DND-41 (cell line): ENCODE measurements at places on chromosomes 3 and 15.

DNA sequence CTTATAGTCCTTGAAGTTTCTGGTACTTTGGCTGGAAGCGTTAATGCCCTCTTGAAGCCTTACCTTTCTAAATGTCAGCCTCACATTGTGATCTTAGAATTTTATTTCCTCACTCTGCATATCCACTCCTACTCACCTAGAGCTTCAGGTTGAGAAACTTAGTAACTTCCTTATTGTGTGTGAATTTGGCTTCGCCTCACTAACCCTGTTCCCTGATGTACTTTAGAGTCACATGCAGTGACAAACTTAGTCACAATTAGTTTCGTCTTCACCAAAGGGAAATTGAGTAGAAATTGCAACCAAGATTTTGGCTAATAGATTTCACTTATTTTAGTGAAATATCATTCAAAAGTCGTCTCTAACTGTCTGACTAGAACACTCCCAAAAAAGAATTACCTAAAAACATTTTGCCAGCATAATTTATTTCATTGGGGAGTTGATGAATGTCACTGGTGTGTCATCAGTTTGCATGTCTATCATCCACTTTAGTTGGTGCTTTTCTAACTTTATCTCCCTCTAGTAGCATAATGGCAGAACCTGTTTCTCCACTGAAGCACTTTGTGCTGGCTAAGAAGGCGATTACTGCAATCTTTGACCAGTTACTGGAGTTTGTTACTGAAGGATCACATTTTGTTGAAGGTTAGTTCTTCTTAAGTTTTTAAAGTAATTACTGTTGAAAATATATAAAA lies 960 bp downstream of the MFN1 start:
- DNase-seq = no peak

GRCh38 chr3:38143511-38143910 lies 5.0 kb downstream of the MYD88 start:
- no peak for DNase-seq

DNA sequence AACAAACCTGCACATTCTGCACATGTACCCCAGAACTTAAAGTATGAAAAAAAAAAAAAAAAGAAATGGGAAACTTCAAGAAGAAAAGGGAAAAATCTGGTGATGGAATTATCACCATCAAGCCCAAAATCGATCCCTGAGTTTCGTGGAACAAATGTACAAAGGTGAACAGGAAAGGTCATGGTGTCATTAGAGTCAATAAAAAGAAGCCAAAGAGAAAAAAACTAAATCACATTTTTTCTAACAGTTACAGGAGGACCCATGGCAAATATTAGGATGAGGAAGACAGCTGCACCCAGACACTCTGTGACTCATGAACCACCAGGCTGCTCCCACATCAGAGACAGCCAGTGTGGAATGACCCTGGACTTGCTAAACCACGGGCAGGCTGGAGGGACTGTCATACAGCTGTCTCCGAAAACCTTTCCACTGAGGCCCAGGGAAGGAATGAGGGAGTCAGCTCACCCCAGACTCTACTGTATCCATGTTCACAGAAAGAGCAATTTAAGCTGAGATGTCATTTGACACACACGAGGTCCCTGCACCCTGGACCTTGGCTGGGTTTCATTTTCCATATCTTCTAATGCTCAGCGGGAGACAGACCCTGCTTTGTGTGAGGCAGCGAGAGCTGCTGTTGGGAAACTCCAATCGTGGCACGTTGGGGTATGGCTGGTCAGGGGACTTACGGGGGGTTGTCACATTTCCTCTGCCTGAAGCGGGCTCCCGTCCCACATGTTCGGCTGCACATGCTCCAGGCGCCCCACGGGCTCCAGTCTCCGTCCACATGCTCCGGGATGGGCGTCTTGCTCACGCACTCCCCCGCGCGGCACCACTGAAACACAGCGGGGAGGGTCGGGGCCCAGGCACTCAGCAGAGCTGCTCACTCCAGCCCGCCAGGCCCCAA lies 210.2 kb downstream of the ADAMTS17 start:
- no peak for DNase-seq

GRCh38 chr15:63880744-63881143 lies 47.0 kb upstream of the HERC1 start:
- DNase-seq = no peak

GRCh38 chr15:42735382-42736165 lies 1.4 kb downstream of the CDAN1 start:
- no peak for DNase-seq

GRCh38 chr3:43867436-43868072 lies 176.8 kb downstream of the ABHD5 start:
- no peak for DNase-seq

DNA sequence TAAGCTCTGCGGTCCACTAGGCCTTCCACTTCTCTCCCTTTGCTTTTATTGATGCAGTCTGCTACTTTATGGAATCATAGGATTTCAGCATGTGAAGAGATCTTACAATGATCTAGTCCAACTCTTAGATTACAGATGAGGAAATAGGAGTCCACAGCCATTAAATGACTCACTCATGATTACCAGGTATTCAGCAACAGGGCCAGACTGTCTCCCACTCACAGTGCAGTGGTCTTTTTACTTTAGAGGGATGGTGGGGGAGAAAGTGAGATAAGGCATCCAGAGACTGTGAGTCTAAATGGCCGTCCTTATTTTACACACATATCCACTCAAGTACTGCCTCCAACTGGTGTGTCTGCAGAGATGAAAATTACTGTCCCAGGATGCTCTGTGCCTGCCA lies 88.5 kb upstream of the SKOR1 start:
- no peak for DNase-seq

DNA sequence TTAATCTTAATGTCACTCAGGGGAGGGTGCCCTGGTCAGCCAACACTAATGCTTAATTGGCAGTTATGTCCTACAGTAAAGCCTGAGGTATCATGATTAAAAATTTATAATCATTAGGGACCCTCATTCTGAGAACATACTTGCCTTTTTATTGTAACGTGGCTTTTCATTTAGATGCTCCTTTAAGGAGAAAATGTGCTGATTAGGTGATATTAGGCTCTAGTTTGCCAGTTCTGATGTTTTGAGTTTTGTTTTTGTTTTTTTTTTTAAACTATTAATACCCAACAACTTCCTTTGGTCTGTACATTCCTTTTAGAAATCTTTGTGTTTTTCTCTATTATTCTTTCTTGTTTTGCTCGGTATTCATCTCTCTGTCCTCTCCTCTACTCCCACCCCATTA lies 10.3 kb downstream of the GTF2E1 start:
- DNase-seq = no peak

DNA sequence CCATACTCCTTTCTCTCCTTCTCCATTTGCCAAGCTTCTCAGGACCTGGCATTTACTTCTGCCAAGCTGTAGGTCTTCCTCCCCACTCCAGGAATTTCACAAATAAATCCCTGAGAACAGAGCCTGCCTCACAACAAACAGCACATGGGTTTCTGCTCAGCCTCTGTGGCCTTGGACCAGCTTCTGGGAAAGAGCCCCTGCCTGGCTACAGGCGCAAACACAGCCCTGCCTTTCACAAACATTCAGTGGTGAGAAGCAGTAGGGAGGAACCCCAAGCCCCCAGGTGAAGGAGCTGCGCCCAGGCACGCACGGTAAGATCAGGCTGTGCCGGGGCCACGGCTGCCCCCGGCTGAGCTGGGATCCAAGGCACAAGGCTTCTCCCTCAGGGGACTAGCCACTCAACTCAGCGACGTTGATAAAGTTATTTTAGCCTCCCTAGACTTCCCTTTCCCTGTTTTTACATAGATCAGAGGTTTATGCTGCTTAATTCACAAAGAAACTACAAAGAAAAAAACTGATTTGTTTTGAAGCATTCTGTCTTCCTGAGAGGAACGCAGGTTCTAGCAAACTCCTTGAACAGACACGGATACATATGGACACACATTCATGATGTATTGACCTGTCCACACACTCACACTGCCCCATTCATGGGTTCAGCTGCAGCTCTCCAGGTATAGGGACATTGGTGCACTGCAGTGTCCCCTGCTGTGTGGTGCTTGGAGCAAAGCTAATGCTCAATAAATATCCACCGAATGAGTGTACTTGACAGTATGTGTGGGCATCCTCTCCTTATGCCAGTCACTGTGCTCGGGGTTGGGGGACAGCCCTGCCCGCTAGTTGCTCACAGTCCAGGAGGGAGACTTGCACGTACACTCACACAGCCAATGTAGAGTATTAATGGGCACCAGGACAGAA lies 25.4 kb downstream of the HES1 start:
- DNase-seq = no peak

DNA sequence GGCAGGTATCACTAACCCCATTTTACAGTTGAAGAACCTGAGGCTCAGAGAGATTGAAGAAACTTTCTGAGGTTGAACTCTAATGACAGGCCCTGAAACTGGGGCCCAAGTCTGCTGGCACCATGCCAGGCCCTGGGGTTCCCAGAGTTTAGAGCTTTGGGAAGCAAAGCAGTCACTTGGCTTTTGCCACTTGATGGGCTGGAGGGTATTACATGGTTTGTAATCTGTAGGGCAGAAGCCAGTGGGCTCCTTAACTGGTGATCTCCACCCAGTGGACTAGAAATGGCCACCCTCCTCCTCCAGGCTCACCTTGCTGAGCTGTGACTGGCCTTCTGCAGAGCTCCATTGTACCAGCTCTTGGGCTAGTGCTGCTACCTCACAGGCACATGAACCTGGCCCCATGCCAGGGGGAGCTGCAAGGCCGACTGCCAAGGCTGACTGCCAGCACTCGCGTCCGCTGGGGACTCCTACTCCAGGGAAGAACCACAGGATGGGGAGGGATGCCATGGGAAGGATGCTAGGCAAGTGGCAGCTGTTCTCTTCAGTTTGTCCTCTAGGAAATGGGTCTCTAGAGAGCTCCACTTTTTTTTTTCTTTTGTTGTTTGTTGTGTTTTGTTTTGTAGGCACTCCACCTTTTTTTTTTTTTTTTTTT lies 104.8 kb downstream of the ETFA start:
- DNase-seq = no peak

DNA sequence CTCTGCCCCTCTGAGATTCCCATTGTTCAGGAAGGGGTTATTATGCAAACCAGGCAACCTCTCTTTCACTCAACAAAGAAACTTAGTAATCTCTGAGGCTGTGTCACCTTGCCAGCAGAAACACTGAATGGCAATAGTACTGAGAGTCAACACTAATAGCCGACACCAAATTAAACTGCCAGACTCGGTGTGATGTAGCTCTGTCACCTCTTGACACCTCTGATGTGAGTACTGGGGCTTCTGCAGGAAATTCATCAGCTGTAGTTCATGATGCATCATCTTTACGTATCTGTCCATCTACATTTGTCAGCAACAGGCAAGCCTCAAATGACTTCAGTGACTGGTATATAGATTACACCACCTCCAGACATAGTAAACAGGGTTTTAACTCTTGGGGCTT lies 65.0 kb upstream of the ONECUT1 start:
- DNase-seq = no peak

- no peak for DNase-seq
Observed at GRCh38 chr15:76107169-76107568, 47.4 kb downstream of the TMEM266 start.

DNA sequence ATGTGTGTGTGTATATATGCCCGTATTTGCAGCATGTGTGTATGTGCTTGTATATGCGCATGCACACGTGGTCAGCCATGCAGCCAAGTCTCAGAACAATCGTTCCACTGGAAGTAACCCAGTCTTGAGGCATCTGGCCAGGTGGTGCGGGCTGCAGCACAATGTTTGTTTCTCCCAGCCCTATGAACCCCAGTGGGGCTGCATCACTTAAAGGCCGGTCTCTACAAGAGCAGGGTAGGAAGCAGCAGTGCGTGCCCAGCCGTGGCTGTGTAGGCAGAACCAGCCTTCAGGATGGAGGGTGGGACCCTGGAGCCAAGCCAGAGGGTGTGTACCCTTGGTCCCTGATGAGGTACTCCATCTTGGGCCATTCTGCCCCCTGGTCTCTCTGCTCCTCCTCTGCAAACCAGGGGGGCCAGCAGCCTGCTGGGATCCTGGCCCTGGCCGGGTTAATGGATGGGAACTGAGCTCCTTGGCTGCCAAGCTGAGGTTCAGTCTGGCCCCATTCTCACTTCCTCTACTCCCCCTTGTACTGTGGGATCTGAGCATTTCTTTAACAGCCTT lies 11.8 kb downstream of the KLF13 start:
- DNase-seq = no peak

GRCh38 chr3:88093266-88093665 lies 34.2 kb downstream of the ZNF654 start:
- DNase-seq = no peak

DNA sequence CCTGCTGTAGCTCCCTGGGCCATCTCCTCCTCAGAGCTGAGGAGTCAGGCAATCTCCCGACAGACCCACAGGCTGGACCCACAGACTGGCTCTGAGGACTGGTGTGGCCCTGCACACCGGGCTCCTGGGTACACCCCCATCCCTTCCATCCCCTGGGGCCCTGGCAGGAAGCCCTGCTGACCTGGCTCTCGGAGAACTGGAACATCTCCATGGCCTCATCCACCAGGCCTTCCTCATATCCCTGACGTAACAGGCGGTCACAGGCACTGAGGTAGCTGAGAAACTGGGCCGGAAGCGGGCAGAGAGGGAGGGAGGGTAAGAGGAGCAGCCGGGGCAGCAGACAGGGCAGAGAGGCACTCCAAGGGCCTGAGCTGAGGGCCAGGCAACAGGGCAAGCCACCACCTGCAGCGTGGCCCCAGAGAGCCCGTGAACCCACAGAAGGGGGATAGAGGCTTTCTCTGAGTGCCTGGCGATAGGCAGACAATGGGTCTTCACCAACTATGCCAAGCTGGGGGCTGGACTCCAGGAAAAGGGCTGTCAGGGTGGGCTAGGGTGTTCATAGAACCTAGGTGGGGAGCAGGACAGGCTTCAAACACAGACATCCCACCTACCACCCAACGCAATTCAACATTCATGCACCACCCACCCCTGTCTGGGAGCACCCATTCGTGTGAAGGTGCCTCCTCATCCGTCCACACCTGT lies 17.9 kb downstream of the KBTBD13 start:
- DNase-seq = no peak

DNA sequence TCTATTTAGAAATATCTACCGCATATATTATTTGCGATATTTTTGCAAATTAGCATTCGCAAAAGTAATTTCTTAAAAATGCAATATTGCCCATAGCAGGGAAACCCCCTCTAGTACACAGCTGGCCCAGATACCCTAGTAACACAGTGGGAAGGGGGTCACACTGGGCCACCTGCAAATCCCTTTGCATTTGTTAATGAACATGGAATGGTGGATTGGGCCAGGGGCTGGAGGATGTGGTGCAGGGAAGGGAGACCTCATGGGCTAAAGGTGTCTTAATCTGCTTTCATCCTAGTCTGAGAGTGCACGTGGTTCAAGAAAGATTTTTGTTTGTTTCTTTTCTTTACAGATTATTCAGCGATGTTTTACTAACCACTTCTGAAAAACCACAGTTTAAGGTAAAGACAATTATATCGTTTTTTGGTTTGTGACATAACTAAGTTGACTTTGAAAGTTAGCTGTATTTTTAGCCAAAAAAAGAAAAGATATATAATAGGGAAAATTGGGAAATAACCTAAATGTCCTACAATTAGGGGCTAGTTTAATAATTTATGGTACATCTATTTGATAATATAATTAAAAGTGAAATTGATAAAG lies 30.0 kb downstream of the PDHB start:
- DNase-seq = no peak
